ENCODE measurements at places on chromosomes 2 and 18. TPM values are rescaled to one million over a fixed set of nuclear protein-coding genes. Genes with fewer than 3 reads are reported as not detected.

The SPP2 gene
- not detected for total RNA-seq

The ERICH2 gene
- total RNA-seq: not detected

The CNTNAP5 gene
- total RNA-seq: 16.3 TPM

The CLEC4F gene
- 9.1 TPM for total RNA-seq

The SLC8A1 gene
- total RNA-seq: 138 TPM

The QPCT gene
- total RNA-seq: 12.0 TPM

The C2orf78 gene
- not detected for total RNA-seq

The KCNF1 gene
- 6.8 TPM for total RNA-seq

The DPP4 gene
- total RNA-seq: 12.3 TPM

The FBXO36 gene
- total RNA-seq: 6.3 TPM

The FOXI3 gene
- total RNA-seq: 7.1 TPM

The ADAM23 gene
- 9.5 TPM for total RNA-seq

The DSG1 gene
- 8.5 TPM for total RNA-seq

The CROCC2 gene
- 0.16 TPM for total RNA-seq

The RIT2 gene
- 0.38 TPM for total RNA-seq

The SLC35F5 gene
- total RNA-seq: 147 TPM

The PNO1 gene
- 20.3 TPM for total RNA-seq

The NT5DC4 gene
- total RNA-seq: 0.22 TPM

The SCYGR2 gene
- not detected for total RNA-seq

The VWA3B gene
- total RNA-seq: not detected

The PSD4 gene
- 20.5 TPM for total RNA-seq
